ENCODE measurements at places on chromosomes 1 and 21.

DNA sequence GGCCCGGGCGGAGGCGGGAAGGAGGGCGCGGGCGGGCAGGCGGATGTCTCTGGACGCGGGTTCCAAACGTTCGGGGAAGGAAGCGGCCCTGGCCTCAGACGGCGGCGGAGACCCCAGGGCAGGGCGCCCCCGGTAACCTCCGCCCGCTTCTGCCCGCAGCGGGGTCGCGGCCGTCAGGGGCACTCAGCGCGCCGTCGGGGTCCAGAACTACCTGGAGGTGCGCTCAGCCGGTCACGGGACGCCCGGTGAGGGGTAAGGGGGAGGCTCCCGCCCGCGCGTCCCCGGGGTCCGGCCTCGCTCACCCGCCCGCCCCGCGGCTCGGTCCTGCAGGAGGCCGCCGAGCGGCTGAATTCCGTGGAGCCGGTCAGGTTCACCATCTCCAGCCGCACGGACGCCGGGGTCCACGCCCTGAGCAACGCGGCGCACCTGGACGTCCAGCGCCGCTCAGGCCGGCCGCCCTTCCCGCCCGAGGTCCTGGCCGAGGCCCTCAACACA, 406 bp downstream of the PUSL1 start:
- no peak for DNase-seq

DNA sequence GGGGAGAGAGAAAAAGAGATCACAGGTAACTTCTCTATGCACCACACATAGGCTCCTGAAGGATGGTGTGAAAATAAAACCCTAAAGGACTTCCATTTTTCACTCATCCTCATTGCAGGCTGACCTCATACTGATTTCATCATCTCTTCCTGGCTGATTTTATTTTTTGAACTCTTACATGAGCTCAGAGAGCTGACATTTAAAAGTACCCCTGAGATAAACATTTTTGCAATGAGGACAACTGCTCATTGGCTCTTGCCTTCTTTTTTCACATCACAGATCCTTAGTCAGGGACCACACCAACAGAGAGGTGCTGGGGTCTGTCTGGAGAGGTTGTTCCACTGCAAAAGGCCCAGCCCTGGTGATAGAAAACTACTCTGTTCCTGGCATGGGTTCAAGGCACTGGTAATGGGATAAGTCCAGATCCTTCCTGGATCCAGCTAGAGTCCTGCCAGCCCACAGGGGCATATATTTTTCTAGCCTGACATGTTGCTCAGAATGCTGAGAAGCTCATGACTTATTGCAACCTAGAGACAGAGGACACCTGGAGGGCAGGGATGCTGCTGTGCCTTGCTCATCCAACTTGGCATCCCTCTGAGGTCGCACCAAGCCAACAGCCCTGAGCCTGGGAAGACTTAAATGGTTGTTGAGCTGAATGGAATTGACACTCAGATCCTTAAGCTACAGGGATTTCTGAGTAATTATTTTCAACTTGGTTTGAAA, 360.0 kb downstream of the HHAT start:
- peak; percentile 19 for DNase-seq

GRCh38 chr1:183404476-183404875, 13.7 kb downstream of the NMNAT2 start:
- DNase-seq: no peak

- DNase-seq: no peak
These were observed 4.2 kb downstream of the STXBP3 start for GRCh38 chr1:108750476-108751181.

- no peak for DNase-seq
These were observed 13.2 kb downstream of the FCER1A start for GRCh38 chr1:159315381-159315780.

DNA sequence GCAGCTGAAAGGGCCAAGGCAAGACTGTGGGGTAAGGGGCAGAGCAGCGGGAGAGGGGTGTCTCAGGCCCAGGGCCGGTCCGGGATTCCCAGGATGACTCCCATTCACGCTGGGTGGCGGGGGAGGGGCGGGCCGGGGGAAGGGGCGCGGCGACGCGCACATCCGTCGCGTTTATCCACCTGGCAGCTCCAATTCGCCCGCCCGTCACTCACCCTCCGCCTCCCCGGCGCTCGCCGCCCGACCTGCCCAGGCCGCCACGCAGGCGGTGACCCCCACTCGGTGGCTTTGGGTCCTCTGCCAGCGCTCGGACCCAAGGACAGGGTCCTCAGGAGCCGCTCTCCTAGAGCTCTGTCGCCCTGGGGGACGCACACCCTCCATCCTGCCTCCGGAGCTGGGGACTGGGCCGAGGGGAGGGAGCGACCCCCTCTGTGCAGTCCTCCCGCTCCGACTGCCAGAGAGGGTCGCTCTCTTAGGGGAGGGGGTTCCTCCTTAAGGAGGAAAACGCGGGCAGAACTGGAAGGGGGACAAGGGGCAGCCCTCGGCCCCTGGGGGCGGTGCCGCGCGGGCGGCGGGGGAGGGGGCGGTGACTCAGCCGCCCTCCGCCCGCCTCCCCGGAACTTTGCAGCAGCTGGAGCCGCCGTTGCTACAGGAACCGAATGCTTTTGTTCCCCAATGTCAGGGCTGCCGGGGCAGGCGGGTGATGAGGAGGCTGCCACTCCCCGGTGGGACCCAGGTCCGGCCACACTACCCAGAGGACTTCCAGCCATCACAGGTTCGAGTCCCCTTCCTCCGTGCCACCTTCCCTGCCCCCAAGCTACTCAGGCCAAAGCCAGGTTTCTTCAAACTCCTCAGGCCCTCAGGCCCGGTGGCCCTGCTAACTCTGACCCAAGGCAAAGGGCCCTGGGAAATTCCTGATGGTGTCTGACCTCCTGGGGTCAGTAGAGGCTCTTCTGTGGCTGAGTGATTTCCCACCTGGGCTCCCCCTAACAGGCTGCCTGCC, 3.4 kb downstream of the ADGRB2 start:
- peak; percentile 76 for DNase-seq

GRCh38 chr1:23029337-23029736, 10.1 kb downstream of the KDM1A start:
- DNase-seq: no peak

GRCh38 chr1:29964718-29965533, 728.6 kb downstream of the PTPRU start:
- no peak for DNase-seq

- no peak for DNase-seq
These were observed 1.6 kb downstream of the UTP11 start for GRCh38 chr1:38014171-38014570.

GRCh38 chr21:38879912-38880576, 74.3 kb downstream of the ETS2 start:
- no peak for DNase-seq

GRCh38 chr1:157691285-157691920, 9.2 kb downstream of the FCRL3 start:
- peak; percentile 19 for DNase-seq

- DNase-seq: no peak
These were observed 85.4 kb upstream of the PBX1 start for GRCh38 chr1:164473544-164473943.

DNA sequence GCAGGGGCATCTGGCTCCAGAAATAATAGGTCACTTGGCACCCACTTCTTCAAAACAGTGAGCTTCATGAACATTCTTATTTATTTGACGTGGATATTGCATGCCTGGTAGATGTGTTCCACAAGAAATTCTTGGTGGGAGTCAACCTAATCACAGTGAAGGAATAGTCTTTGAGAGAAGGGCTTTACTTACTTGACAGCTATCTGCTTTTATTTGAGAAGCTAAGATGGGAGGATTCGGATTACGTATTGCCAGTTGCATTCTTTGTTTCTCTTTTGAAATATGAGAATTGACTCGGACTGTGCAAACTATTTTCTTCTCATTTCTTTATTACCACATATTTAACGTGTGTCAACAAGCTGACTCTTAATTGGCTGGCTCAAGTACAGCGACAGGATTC, 117.2 kb downstream of the FASLG start:
- no peak for DNase-seq

DNA sequence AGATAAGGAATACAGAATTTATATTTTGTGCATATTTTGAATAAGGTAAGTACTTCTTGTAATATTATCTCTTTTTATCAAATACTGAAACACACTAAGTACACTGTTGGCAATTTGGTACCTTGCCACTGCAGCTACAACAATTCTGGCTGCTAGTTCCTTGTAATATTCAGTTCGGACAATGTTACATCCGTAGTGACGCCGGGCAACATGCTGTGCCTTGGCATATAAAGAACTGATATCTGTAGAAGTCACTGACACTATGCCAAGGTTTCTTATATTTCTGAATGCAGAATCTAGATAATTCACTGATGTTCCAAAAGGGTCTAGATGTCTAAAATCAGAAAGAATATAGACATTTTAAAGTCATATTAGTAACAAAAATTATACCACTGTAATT, 17.5 kb downstream of the TRMT1L start:
- DNase-seq: no peak

DNA sequence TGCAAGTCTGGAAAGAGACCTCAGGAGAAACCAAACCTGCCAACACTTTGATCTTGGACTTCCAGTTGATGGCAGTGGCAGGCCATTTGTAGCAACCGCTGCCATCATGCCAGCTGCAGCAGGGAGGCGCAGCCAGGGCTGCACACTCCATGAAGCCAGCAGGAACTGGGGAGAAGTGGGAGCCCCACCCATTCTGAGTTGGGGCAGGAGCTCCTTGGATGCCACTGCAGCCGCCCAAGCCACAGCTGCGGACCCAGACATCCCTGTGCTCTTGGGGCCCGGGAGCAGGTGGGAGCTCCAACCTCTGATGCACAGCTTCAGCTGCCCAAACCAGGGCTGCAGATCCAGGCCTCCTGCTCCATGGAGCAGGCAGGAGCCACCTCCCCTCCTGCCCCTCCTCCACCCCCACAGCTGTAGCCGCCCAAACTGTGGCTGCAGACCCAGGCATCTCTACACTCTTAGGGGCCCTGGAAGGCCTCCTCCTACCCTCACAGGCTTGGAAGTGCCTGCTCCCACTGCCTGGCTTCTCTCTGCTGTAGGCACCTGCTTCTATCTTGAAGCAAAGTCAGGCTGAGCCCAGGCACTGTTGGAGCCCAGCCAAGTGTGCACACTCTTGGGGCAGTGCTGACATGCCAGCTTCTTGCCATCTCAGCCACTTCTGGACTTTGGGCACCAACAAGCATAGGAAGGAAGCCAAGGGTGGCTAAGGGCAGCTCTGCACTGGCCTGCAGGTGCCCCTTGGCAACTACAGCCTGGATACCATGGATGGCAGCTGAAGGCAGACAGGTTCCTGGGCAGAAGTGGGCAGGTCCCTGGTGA, 20.0 kb upstream of the DISP1 start:
- DNase-seq: no peak

GRCh38 chr1:67166196-67166595, at the start of gene IL23R:
Gene IL23R (plus strand): TSS chr1:67166454. CDS start chr1:67168121, 1,667 bp downstream.
- no peak for DNase-seq

GRCh38 chr1:30088594-30088993, 634.8 kb downstream of the MATN1 start:
- DNase-seq: no peak

- DNase-seq: no peak
These were observed 58.3 kb upstream of the MAP1LC3C start for GRCh38 chr1:242056988-242057744.

DNA sequence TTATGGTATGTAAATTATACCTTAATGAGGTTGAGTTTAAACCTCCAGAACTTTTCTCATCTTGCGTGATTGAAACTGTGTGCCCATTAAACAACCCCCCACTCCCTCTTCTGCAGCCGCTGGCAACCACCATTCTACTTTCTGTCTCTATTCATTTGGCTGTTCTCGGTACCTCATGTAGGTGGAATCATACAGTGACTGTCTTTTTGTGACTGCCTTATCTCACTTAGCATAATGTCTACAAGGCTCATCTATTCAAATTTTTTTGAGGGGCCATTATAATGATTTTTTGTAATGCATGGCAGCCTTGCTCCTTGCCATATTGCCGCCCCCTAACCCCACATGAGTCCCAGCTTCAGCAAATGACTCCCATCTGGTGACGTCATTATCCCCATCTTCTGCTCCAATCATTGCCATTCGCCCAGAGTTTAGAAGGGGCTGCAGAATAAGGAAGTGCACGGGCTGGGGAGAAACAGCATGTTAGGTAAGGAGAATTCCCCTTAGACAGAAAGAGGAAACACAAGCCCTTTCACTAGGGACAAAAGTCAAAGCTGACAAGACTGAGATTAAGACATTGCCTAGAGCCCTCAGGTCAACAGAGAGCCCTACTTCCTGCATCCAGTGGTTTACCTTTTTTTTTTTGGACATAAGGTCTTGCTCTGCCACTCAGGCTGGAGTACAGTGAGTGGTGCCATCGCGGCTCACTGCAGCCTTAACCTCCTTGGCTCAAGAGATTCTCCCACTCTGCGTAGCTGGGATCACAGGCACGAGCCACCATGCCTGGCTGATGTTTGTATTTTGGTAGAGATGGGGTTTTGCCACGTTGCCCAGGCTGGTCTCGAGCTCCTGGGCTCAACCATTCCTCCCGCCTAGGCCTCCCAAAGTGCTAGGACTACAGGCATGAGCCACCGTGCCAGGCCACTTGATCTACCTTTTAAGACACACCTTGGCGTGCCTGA, 78.4 kb upstream of the ERRFI1 start:
- no peak for DNase-seq

DNA sequence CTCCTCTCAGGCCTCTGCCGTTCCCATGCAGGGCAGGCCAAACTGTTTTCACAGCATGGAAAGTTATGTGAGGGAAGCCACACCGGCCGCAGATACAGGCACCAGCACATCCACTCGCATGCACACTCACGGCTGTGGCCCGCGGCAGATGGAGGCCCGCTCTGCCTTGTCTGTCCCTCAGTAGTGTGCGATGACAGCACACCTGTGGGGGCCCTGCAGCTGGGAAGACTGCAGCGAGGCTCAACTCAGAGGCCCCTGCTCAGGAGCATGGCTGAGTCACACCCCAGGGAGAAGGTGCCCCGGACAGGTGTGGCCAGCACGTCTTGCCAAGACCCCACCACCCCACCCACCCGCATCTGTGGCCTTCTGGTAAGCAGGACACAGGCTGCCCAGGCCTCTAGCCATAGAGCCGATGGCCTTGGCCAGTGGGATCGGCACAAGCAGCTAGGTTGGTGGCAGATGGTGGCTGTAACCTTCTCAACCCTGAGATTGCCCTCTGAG, 1.3 kb upstream of the UBE2J2 start:
- DNase-seq: no peak

GRCh38 chr1:217948741-217949140, 317.6 kb downstream of the SPATA17 start:
- peak; percentile 28 for DNase-seq

- DNase-seq: no peak
These were observed 319.2 kb upstream of the FMN2 start for GRCh38 chr1:239772446-239772845.

DNA sequence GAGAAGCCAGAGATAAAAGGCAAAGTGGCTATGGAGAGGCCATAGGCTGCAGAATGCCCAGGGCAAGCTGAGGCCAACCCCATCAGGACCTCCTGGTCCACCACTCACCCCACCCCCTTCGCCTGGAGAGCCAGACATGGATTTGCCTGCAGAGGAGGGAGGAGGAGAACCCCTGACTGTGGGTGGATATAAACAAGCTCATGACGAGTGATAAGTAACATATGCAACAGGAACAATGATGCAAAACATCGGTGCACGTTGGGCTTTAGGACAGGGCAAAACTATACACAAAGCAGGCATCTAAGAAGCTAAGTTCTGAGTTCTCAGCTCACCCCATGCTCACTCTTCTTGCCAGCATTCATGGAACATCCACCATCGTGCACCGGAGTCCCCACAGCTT, 150.3 kb downstream of the ETS2 start:
- no peak for DNase-seq

- DNase-seq: peak; percentile 65
These were observed 972 bp downstream of the PGBD2 start for GRCh38 chr1:248906753-248907661.

- DNase-seq: no peak
These were observed 13.3 kb upstream of the BRWD1 start for GRCh38 chr21:39326607-39327307.

GRCh38 chr1:156838972-156839371, 19.9 kb downstream of the INSRR start:
- DNase-seq: no peak

All from fibroblast of skin of right biceps (primary cell).